ENCODE measurements at places on chromosomes 13 and 19.
A peak's percentile ranks its signal among the peaks of the same experiment; 100 is the strongest.

- DNase-seq, result no peak
Measured at GRCh38 chr19:35872180-35872579, 3.8 kb downstream of the APLP1 start.

GRCh38 chr13:20570517-20570916 is 3.6 kb downstream of the IFT88 start:
- no peak for DNase-seq

- no peak for DNase-seq
Measured at GRCh38 chr13:38180126-38180525, 169.5 kb upstream of the UFM1 start.

DNA sequence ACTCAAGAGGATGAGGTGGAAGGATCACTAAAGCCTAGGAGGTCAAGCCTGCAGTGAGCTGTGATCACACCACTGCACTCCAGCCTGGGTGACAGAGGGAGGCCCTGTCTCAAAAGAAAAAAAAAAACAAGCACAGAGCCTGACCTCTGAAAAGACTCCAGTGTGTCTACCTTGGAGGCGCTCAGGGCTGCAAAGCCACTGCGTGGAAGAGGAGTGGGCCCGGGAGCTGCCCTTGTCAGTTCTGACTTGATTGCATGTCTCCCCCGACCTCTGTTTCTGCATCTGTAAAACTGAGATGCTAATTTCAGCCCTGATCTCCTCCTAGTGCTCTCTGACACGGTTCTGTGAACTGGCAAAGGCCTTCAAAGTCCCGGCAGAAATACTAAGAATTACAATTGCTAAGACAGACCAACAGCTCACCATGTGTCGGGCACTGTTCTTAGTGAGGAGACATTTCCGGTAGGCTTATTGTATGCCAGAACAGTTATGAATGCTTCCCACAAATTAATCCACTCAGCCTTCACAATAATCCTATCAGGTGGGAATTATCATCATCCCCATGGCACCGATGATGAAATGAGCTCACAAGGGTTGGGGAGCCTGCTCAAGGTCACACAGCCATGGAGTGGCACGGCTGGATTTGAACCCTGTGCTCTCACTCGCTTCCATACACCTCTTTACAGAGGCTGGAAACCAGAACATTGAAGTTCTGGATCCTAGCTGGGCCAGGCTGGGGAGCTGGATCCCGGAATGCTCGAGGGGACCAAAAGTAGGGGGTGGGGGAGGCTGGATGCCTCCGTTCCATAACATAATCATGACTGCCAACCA is 3.5 kb downstream of the AKT2 start:
- DNase-seq, result no peak

DNA sequence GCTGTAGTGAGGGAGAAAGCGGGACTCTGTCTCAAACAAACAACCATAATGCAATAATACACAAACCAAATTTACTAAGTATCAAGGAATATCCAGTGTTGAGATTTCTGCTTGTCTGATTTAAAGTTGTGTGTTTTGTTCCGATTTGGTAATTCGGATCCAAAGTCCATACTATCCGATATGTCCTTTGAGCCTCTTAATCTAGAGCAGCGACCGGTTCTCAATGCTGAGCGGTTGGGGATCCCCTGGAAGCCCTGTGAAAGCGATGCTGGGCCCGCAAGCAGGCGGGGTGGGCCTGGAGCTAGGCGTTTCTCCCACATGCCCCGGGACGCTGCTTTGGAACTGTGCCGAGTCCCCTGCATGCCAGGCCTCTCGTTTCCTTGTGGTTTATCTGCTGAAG is 20.2 kb downstream of the C19orf44 start:
- no peak for DNase-seq

DNA sequence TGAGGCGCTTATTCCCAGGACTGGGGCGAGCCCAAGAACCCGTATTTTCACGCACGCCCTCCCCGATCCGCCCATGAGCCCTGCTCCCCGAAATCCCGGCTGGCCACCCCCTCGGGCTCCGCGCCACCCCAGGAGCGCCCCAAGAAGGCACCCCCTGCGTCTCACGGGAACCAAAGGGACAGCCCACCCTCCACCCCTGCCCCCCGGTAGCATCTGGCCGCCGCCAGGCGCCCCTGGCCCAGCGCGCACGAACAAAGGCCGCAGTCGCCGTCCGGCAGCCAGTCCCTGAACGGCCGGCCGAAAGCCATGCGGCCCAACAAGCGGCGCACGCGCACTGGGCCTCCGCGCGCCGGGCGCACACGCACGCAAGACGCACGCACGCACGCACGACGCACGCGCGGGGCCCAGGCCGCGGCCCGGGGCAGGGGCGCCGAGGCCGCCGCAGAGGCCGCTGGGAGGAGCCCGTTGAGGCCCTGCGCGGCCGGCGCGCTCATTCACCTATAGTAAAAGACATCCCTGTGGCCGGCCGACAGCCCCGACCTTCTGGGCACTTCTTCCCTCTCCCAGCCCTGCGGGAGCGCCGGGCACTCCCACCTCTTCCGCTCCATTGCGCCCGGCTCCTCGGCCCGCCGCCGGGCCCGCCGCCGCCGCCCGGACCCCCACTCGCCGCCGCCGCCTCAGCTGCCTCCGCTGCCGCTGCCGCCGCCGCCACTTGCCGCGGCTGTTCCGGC is 476 bp downstream of the MBD3 start:
- peak; percentile 43 for DNase-seq

- DNase-seq, result no peak
Measured at GRCh38 chr19:42290523-42291434, 11.2 kb upstream of the PRR19 start.

GRCh38 chr19:40512473-40513344 is 45.9 kb downstream of the SPTBN4 start:
- no peak for DNase-seq

DNA sequence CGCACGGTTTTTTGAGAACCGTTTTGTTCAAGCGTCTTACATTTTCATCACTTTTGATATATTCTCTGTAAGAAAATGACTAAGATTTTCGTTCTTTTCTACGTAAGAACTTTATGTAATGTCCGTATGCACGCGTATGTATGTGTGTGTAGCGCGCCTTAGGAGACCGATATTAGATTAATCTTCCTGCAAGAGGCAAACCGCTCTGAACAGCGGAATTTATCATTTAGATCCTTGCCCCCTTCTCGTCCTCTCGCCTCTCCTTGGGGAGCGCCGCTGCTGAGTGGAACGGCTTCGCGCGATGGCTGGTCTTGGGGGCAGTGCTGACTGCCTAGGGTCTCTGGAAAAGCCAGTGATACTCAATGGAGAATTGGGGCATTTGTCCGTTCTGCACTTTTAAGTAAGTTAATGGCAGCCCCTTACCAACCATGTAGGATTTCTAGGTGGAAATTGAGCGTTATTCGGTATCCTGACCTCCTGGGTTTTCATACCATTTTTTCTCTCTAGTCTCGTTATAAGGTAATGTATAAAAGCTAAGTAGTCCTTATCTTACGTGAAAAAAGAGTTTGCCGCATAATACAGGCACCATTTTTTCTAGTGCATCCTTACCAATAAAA is 4.7 kb downstream of the MAB21L1 start:
- no peak for DNase-seq

- DNase-seq, result no peak
Measured at GRCh38 chr13:94480672-94481145, 1.2 kb upstream of the DCT start.

GRCh38 chr19:18281082-18282020 is at the start of gene JUND:
Gene JUND (minus strand): TSS chr19:18281622. CDS start chr19:18281484, 138 bp downstream.
- DNase-seq, result peak; percentile 96

DNA sequence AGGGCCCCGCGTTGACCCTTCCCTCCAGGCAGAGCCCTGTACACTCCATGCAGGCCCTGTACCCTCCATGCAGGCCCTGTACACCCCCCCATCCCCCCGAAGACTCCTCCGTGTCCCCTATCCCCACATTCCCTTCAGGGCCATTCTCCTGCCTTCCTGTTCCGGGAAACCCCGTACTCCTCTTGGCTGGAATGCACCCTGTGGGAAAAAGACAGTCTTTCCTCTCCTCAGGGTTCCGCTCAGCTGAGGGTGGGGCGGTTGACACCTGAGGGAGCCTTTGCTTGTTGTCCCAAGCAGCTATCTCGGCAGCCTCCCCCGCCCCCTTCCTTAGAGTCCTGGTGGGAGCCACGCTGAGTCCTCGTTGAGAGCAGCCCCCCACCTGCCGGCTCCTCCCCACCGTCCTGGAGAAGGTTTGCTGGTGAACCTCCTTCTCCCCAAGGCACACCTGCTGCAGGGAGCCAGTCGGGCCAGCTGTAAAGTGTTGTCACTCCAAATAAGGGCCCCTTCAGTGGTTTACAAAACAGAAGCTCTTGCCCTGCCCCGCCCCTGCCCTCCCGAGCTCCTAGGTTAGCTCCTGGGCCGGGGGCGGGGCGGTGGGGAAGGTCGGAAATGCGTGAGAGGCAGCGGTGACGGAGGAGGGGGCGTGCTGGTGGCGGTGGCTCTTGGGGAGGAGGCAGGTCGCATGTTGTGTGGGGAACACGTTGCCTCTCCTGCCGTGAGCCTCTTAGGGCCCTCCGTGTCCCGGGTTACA is 1.5 kb downstream of the GNA11 start:
- peak; percentile 23 for DNase-seq

GRCh38 chr13:23469951-23470421 is 36.5 kb upstream of the SACS start:
- DNase-seq, result no peak

DNA sequence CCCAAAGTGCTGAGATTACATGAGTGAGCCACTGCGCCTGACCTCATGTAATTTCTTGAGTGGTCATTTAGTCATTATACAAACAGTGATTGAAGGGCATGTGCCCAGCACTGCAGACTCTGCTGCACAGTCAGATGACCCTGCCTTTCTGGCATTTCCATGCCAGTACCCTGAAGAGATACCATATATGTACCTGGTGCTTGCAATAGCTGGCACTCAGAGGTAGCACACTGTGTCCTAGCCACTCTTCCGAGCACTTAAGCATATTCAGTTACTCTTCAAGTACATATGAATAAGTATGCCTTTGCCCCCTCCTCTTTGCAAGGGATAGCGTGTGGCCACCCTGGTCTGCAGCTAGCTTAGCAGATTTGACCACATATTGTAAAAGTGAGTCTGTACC is 15.5 kb downstream of the STX10 start:
- no peak for DNase-seq

- DNase-seq, result no peak
Measured at GRCh38 chr13:30916991-30917390, 10.9 kb downstream of the MEDAG start.

DNA sequence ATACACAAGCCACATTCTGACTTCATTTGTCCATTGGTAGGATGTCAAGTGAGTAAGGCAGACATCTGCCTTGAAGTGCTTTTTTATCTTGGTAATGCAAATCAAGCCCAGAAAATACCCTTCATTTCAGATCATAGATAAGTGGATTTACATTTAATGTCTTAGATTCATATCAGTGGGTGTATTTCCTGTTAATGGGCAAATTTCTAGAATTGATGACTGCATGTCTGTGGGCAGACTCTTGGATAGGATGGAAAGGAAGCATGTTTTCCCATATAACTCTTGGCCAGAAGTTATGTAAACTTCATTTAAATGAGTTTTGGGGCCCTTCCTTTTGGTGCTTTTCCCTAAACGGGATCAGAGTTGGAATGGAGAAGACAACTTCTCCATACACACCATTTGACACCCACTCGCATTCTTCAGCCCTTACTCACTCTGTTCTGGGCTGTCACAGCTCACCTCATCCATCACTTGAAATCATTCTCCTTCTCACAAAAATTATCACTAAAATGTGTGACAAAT is 154.6 kb downstream of the FLT1 start:
- DNase-seq, result no peak

DNA sequence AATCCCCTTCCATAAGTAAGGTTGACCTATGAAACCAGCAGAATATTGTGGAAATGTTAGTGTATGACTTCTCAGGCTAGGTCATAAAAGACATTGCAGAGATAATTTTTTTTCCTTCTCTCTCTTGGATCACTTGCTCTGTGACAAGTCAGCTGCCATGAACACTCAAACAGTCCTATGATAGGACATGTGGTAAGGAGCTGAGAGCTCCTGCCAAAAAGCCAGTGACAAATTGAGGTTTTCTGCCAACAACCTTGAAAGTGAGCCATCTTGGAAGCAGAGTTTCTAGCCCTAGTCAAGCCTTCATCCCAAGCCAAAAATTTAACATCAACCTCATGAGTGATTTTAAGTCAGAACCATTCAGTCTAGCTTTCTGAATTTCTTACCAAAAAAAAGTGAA is 270.9 kb upstream of the NBEA start:
- no peak for DNase-seq

DNA sequence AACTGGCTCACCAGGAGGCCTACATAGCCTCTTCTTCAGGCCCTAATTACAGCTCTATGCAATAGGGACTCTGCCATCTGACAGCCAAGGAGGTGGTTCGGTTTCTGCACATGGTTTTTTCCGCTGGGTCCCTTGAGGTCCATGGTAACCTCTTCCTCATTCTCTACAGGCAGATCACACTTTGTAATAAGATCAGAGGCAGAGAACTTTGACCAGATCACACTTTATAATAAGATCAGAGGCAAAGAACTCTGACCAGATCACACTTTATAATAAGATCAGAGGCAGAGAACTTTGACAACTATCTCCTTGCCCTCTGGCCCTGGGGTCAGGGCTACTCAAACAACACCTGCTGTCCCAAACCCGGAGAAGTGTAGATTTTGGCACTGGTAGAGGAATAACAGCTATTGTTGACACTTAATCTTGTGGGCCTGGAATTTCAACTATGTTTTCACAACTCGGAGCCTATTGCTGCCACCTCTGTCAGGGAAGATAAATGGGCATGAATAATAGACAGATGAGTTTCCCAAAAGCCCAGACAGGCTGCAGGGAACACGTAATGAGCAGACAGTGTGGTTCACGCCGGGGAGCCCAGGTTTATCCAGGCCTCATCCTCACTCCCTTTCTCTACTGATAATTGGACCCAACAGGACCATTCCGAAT is 246.1 kb downstream of the UQCRFS1 start:
- DNase-seq, result no peak

GRCh38 chr13:109868578-109869311 is 82.4 kb upstream of the IRS2 start:
- no peak for DNase-seq

DNA sequence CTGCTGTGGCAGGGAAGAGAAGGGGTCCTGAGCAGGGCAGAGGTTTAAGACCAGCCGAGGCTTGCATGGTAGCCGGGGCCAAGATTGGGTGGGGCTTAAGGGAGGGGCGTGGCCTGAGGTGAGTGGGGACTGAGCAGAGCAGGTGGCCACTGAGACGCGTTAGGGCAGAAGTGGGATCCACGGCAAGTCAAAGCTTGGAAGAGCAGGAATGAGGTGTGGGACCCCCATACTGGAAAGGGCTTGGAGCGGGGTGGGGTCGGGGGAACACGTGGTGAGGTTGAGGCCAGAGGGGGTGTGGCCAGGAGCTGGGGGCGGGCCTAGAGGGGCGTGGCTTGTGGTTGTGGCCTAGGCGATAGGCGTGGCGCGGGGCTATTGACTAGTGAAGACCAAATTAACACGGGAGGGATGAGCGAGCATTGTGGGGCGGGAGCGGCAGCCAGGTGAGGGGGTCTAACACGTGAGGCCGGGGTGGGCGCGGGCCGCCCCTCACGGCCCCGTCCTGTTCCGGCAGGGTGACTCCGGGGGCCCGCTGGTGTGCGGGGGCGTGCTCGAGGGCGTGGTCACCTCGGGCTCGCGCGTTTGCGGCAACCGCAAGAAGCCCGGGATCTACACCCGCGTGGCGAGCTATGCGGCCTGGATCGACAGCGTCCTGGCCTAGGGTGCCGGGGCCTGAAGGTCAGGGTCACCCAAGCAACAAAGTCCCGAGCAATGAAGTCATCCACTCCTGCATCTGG is 3.3 kb downstream of the CFD start:
- DNase-seq, result no peak
